ENCODE measurements at places on chromosomes 7 and 10.

DNA sequence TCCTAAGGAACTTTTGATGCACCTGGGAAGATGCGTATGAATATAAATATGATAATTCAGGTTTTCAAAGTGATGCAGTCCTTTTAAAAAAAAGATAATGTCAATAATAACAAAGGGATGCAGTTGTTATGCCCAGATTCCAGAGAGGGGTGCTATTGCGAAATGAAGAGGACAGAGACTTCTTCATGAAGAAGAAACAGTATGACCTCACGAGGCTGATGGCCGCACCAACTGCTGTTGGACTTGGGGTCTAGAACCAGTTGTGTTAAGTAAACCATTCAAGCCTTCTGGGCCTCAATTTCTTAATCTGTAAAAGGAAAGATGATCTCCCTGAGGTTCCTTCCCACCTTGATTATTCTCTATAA, 55.1 kb downstream of the LYZL2 start:
- no peak for DNase-seq

GRCh38 chr7:79570903-79571302, 117.4 kb upstream of the MAGI2 start:
- DNase-seq, result no peak

GRCh38 chr7:4738711-4739527, 36.5 kb upstream of the AP5Z1 start:
- DNase-seq, result no peak

DNA sequence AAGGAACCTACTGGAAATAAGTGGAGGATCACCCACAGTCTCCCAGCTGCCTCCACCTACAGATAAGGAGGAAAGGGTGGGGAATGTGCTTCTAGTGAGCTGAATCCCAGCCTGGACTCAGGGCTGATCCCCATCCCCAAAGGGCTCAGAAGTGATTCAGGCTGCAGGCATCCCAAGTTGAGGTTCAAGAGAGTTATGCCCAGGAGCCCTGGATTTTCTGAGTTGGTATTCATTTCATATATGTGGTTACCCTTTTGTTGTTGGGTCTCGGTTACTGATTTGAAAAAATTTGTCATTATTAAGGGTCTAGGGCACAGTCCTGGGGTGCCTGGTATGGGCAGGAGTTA, 30.0 kb upstream of the SRGN start:
- DNase-seq, result no peak

GRCh38 chr7:12481722-12482121, 78.1 kb upstream of the VWDE start:
- no peak for DNase-seq

GRCh38 chr10:80274396-80275134, 14.9 kb downstream of the MAT1A start:
- DNase-seq, result no peak

DNA sequence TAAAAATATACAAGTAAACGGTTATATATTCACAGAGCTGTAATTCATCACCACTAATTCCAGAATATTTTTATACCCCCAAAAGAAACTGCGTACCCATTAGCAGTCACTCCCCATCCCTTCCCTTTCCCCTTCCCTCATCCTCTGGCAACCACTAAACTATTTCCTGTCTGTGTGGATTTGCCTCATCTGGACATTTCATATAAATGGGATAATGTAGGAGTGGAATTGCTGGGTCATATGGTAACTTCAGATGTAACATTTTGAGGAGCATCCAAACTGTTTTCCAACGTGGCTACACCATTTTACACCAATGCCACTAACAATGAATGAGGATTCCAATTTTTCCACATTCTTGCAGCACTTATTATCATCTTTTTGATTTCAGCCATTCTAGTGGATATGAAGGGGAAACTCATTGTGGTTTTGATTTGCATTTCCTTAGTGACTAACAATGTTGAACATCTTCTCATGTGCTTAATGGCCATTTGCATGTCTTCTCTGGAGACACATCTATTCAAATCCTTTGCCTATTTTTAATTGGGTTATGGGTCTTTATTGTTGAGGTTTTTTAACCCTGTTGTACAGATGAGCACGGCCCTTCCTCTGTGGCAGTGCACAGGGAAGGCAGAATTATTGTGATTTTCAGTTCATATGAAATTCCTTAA, 79.2 kb downstream of the RBM20 start:
- no peak for DNase-seq

GRCh38 chr10:11164803-11165590, 147.3 kb downstream of the CELF2 start:
- peak; percentile 73 for DNase-seq

DNA sequence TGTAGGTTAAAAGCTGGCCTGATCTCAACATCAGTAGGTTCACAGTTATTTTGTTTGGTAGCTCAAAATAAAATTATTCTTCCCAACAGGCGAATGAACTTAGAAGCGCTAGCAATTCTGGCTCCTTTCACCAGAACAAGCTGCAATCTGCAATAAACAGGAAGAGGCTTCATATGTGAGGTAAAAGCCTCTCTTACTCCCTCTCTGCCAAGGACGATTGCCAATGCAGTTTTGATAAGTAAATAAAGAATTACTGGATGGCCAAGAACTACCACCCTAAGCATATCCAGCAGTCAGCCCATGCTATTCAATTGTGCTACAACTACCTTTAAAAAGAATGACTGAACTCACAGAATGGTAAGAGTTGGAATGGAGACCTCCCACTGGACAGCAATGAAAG, 150.0 kb upstream of the LAMB4 start:
- DNase-seq, result no peak

- DNase-seq, result no peak
Measured at GRCh38 chr7:27212497-27213432, 12.9 kb upstream of the HOXA13 start.

DNA sequence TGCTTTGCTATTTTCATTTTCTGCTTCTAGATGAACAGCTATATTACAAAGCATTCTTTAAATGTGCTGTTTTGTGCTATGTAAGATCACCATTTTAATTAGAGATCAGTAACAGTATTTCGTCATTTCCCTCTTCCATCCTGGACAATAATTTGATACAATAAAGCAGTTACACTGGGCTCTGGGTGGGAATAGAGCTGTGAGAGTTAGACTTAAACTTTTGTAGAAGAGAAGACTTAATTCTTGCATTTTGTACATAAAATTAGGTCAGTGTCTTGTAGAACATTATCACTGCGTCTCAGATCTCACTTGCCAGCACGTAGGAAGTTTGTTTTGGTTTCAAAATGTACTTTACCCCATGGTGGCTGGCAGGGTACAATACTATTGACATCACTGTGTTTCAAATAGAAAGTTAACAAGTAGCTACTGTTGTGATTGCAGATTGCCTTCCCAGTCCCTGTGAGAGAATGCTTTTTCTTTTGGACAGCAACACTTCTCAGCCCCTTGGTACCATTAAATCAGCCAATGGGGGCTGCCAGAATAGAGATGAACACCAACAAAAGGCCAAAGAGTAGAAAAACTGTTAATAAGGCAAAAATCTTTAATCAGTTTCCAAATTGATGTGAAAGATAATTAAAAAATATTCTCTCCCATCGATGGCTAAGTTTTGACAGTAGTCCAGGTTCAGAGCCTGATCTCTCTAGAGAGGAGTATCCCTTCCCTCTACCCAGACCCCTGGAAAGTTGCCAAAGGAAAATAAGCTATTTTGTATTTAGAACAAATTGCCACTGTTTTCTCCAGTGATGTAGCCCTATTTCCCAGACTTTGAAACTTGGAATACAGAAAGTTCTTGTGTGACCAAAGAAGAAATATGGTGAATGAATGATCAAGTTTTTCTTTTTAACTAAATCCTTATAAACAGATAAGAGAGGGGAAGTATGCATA, 35.1 kb downstream of the SMNDC1 start:
- no peak for DNase-seq

DNA sequence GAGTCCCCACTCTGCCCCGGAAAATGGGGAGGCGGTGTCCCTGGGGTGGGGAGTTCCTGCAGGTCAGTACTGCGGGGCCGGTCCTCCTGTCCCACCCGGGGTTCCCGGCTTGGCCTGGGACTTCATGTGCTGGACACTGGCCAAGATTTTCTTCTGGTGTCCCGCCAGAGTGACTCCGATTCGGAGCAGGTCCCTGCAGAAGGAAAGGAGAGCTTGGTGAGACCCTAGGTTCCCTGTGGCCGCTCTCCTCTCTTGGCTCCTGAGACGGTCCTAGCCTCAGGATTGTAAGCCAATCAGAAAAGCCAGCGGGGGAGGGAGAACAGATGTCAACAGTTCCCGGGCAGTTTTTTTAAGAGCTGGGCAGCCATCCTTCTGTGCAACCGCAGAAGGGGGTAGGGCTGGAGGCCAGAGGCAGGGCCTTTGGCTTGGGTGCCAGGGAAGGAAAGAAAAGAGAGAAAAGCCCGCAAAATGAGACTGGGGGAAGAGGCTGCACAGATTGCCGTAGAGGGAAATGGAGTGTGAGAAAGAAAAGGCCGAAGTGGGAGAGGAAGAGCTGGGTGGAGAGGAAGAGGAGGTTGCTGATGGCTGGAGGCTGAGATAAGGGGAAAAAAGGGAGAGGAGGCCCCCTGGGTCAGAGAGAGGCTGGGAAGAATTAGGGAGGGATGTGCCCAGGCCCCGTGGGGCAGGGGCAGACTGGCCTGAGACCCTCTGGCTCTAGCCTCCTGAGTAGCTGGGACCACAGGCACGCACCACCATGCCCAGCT, 23.7 kb downstream of the EPHB4 start:
- peak; percentile 63 for DNase-seq

DNA sequence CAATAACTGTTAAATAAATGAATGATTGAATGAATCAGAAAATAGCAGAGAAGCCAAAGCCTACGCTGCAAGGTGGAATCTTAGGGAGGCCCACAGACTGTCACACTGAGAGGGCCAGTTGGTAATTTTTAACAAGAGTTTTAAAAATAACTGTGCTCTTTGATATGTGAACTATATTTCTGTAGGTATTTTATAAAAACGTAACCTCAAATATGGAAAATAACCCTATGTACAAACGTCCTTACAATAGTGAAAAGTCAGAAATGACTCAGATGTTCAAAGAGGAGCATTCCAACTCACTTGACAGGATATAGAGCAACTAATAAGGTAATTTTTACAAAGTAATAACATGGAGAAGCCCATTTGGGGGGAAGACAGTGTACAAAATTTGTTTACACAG, 18.9 kb upstream of the TMEM273 start:
- DNase-seq, result no peak

DNA sequence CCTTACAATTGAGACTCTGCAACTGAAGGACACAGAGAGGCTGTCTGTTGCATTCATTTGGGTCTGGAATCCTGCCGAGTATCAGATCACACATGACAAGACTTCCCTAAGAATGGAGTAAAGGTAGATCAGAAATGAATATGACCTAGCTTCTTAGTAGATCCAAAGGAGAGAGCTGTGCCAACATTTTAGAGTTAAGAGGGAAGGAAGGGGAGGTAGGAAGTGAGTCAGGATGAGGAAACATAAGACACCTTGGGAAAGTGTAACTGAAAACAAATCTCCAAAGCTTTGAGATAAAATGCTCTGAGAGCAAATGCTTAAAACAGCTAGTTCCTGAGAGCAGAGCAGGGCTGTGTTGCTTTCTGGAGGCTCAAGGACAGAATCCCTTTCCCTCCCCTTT, 6.1 kb upstream of the SLC25A13 start:
- DNase-seq, result no peak

GRCh38 chr7:45187946-45188411, 30.4 kb downstream of the RAMP3 start:
- no peak for DNase-seq

DNA sequence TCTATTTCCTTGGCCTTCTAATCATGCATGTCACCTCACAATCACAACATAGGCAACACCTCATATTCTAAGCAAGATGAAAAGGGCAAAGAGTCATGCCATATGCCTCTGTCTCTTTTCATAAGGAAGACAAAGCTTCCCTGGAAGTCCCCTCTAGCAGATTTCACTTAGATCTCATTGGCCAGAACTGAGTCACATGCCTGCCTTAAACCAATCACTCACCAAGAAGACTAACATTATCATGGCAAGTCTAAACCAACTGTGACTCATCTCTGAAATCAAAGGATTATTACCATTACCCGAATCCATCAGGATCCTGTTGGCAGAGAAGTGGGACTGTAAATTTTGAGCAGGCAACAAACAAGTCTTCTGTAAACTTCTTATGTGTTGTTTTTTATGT, 27.8 kb downstream of the CAV1 start:
- no peak for DNase-seq

DNA sequence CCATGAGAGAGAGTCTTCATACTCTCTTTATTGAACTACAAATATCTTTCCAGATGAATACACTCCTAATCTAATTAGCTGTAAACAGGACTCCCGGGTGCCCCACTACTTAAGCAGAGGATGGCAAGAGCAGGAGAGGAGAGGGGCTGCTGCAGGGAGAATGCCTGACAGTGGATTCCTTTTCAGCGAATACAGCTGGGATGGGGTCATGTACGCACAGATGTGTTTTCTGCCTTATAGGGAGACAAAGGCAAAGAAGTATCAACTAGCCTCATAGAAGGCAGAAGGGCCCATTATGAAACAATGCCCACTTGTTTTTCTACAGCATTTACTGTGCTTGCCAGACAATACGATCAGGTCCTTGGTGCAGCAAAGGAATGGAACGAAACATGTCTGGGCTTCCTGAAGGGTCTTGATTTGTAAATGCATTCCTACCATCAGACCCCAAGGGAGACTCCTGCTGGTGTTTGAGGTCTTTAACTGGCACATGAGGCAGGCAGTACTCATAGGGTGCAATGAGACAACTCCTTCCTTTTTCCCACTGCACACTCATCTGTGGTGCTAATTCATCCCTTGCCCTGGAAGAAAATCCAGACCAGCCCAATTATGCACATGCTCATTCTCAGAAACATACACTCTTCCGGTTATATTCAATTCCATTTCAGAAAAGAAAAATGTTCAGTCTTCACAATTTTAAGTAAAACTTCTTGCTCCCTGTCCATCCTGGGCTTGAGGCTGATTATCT, 117.1 kb downstream of the AOAH start:
- DNase-seq, result no peak

DNA sequence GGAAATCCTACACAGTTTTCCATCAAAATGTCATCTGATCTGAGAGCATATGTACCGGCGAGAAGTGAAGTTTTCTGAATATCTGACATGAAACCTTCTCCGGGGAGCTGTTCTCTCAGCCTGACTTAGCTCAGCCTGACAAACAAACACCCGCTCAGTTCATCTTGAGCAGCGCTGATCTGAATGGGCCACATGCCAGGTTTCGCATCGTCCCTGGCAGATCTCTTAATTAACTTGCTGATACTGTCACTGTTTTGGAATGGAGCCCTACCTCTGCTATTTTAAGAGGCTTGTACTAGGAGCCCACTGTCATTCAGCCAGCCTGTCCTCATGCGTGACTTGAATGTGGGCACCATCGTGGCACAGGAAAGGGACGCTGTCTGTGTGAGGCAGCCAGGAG, 109.2 kb downstream of the STRA8 start:
- no peak for DNase-seq

DNA sequence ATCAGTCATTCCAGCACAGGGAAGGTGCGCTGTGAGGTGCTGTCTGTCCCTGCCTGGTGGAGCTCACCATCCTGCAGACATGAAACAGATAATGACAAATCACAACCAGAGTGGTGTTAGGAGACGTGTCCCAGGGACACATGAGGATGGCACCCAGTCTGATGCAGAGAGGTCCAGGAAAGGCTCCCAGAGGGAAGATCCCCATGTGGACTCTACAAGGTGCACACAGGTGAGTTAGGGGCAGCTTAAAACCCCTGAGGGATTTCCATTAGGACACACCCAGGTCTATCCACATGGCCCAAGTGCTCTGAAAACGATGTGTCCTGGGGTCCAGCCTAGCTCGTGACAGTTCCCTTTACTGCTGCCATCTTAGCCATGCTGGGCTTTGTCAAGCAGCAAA, 91.4 kb downstream of the ADARB2 start:
- no peak for DNase-seq

GRCh38 chr7:107744345-107744750, 406 bp downstream of the CBLL1 start:
- DNase-seq, result no peak

- DNase-seq, result no peak
Measured at GRCh38 chr7:92661651-92662050, 71.5 kb upstream of the FAM133B start.
